ENCODE measurements at places on chromosomes 7 and 10. TPM values are rescaled to one million over a fixed set of nuclear protein-coding genes. Genes with fewer than 3 reads are reported as not detected.

- DNase-seq: no peak
Measured at GRCh38 chr7:98130959-98131358, 24.3 kb downstream of the LMTK2 start.

The SLC26A3 gene
- not detected for total RNA-seq

The PODXL gene
- total RNA-seq: 106 TPM

- DNase-seq: no peak
Measured at GRCh38 chr7:85600395-85600794, 413.5 kb upstream of the SEMA3D start.

The NANOS1 gene
- 4.4 TPM for total RNA-seq

The ACTL6B gene
- 0.52 TPM for total RNA-seq

DNA sequence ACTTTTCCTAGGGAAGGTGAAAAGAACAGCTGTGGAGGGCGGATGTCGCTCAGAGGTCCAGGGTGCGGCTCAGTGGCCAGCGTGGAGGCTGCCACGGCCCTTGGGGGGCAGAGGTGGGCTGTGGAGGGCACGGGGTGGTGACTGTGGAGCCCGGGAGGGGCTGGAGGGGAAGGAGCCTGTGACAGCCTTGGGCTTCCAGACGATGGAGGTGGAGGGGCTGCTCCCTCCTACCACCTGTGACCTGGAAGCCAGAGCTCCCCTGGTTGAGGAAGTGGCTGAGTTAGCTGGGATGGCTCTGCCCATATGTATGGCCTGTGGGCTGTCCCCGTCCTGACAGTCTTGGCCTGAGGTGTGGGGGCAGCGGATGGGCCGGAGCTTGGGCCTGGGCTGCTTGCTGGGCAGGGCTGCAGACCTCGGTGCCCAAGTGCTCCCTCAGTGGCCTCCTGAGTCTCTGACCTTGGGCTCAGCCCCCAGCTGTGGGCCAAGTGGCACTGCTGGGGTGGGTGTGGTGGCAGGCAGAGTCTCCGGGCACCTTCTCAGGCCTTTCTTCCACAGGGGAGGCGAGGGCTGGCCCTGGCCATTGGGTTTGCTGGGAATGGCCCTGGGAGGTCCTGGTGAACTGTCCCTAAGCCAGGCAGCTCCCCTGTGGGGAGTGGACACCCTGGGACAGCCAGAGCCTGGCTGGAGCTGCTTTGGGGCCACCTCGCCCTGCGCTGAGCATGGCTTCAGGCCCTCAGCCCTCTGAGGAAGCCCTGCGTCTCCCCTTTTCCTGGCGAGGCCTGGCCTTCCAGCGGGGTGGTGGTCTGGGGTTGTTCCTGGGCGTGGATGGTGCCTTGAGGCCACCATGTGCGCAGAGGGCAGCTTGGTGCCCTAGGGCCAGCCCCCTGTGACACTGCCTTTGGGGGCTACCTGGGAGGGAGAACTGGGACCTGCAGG is 3.9 kb downstream of the BRI3 start:
- DNase-seq: no peak

- DNase-seq: peak; percentile 43
Measured at GRCh38 chr7:86745013-86745745, 101.5 kb downstream of the GRM3 start.

All from body of pancreas (tissue), 4 donors.